Body of pancreas (tissue), 4 donors: ENCODE measurements at places on chromosomes 2 and 18.

- DNase-seq = no peak
Measured at GRCh38 chr18:46556590-46557206, 100.3 kb downstream of the LOXHD1 start.

DNA sequence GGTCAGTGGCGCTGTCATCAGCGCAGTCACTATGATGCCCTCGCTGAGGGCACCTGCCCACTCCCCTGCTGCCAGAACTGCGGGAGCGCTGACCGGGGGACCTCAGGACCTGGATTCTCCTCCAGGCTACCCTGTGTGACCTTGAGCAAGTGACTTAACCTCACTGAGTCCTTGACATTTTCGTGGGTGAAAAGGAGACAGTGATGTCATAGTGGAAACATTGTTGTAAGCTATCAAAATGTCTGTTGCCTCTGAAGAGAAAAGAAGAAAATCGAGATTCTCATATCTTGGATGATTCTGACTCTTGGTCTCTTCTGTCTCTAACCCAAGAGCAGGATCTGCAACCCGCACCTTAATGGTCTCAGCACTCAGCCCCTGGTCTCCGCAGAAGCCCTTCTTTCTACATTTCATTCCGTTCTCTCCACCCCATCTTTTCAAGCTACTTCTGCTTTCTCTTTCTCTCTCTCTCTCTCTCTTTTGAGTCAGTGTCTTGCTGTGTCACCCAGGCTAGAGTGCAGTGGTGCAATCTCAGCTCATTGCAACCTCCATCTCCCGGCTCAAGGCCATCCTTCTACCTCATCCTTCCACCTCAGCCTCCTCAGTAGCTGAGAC is 978 bp upstream of the TUBA4A start:
- no peak for DNase-seq

GRCh38 chr2:37874470-37874869 is 50.6 kb upstream of the RMDN2 start:
- DNase-seq = no peak

DNA sequence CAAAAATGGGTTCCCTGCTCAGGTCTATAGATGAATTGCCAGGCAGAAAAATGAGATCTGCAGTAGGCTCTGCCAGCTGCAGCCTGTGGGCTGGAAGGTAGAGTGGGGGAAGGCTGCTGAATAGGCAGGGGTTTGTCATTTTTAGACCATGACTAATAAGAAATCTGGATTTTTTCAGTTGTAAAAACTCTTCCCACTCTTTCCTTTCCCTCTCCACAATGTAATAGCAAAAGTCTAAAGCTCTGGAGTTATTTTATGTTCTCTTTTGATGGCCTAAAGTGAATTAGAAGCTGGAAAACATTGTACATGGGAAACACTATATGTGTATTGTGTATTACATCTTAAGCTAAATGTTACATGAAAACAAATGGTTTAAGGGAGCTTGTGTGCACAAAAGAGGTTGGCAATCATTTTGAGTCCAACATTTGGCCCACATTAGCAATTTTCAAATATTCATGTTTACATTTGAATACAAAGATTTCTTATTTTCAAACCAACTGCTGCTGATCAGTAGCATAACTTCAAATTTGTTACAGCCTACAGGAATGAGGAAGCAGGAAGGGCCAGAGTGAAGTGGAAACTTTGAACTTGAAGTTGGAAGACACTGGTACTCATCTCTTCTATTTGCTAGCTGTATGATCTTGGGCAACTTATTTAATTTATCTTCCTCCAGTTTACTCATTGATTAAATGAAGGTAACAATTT is 407.1 kb downstream of the SLC4A3 start:
- no peak for DNase-seq

DNA sequence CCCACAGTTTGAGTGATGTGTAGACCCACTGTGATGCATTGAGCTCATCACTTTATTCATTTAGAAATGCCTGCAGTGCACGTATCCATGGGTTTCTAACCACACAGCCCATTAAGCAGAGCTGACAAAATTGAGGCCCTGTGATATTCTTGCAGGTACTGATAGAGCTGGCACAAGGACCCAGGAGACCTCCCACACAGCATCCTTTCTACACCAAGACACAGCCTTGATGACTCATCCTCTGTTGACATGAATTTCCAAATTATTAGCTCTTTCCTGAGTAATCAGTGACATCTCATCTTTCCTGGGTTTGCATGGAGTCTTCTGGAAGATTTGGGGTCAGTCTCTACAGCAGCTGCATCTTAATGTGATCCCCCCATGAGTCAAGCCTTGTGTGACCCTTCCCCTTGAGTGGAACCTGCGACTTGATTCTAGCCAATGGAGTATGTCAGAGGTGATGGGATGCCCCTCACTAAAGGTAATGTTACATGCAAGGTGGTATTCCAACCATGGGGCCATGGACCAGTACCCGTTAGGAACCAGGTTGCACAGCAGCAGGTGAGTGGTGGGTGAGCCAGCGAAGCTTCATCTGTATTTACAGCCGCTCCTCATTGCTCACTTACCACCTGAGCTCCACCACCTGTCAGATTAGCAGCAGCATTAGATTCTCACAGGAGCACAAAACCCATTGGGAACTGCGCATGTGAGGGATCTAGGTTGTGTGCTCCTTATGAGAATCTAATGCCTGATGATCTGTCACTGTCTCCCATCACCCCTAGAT is 181.1 kb upstream of the ARL4C start:
- no peak for DNase-seq

DNA sequence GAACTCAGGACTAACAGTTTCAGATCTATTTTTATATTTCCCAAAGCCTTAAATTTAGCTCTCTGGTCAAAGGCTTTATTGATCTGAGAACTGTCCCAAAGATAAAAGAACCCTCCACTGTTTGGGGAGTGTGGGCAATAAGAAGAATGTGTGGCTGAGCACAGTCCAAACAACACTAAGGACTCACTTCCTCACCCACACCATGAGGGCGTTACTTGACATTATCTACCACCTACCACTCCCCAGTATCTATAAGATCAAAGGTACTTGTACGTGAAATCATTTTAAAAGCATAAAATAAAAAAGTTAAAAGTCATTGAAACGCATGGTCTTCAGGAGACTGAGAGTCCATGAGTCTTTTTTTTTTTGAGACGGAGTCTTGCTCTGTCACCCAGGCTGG is 54.6 kb upstream of the NFU1 start:
- no peak for DNase-seq

DNA sequence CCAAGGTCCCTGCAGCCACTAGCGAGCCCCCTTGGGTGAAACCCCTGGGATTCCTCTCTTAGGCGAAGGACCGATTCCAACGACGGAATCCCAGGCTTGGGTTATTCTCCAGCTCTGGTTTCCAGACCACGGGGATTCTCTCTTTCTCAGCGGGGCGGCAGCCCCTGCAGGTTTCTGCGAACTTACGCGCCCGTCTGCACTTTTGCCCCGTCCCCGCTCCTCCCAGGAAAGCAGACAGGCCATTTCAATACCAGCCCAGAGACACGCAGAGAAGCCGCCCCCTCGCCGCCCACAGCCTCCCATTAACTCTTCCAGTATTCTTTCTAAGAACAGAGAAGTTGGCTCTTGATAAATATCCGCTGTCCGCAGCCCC is 1.2 kb downstream of the CBLN2 start:
- no peak for DNase-seq

DNA sequence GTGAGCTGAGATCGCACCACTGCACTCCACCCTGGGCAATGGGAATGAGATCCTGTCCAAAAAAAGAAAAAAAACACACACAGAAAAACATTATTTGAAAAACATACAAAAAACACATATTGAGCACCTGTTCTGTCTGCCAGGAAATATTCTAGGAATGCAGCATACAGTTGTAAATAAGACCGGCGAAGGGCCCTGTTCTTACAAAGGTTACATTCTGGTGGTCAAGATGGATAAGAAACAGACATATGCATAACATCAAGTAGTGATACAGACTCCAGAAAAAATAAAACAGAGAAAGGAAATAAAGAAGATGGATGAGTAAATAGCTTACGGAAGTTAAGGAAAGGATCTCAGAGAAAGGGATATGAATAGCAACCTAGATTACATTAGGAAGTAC is 159.8 kb downstream of the GALNT3 start:
- no peak for DNase-seq

- DNase-seq = no peak
Measured at GRCh38 chr2:220628252-220628651, 943.9 kb downstream of the EPHA4 start.

DNA sequence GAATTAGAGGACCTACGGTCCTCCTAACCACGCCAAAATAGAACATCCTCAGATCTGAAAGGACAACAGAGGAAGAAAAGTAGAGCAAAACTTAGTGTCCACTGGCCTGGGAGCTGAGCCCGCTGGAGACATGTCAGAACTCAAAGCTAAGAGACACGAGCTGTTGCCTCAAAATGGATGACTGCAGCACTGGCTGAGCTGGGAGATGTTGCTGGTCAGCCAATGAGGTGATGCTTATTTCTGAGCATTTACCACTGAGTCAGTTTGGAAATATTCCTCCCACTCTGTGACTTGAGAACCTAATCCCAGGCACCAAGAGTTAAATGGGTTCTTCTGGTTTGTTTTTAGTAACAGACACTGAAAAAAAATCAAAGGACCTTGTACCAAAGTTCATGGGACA is 32.6 kb downstream of the FBXO15 start:
- DNase-seq = no peak

GRCh38 chr18:65968239-65969004 is 217.6 kb downstream of the CDH7 start:
- no peak for DNase-seq

GRCh38 chr2:127053731-127054603 is 53.0 kb downstream of the BIN1 start:
- DNase-seq = peak; percentile 53

- no peak for DNase-seq
Measured at GRCh38 chr2:52139241-52139640, 1107.3 kb upstream of the NRXN1 start.

DNA sequence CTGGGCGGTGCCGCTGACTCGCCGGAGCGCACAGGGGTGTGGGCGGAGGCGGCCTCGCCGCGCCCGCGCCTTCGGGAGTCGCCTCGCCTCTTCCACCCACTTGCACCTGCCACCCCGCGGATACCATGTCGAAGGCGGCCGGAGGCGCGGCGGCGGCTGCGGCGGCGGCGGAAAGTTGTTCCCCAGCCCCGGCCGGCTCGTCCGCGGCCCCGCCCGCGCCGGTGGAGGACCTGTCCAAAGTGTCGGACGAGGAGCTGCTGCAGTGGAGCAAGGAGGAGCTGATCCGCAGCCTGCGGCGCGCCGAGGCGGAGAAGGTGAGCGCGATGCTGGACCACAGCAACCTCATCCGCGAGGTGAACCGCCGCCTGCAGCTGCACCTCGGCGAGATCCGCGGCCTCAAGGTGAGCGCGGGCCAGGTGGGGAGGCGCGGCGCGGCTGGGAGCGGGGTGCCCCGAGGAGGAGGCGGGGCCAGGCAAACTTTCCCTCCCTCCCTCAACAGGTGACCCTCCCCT is 766 bp downstream of the CCDC85A start:
- DNase-seq = peak; percentile 29

DNA sequence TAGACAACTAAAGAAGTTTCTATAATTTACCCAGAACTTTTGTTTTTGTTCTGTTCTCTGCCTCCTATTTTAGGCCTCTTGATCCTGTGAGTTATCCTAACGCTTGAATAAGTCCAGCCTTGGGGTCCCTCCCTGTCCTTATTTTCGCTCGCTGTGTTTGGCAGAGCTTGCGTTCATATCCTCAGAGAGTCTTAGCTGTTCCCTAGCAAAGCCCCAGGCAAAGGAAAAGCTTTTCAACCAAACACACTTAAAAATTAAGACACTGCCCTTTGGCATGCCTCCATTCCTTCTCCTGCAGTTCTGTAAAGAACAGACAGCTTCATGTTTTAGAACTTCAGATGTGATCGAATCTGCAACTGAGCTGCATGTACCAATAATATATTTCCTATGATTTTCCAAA is 517.2 kb downstream of the SUCLG1 start:
- no peak for DNase-seq

DNA sequence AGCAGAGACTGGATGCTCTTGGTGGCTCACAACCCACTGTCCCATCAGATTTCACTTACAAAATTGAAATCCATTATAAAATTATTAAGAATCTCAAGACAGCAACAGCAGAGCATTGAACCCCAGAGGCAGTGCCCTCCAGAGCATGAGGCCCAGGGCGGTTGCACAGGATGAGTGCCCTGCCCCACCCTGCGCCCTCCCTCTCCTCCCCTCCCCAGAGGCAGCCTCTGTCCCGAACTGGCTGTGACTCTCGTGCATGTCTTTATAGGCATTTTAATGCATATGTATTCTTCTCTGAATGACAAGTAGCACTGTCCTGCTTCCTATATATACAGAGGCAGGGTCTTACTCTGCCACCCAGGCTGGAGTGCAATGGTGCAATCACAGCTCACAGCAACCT is 10.4 kb downstream of the MFSD2B start:
- no peak for DNase-seq

- DNase-seq = no peak
Measured at GRCh38 chr2:143696651-143697050, 567.4 kb downstream of the ARHGAP15 start.
